ENCODE measurements at places on chromosomes 1 and 21.

DNA sequence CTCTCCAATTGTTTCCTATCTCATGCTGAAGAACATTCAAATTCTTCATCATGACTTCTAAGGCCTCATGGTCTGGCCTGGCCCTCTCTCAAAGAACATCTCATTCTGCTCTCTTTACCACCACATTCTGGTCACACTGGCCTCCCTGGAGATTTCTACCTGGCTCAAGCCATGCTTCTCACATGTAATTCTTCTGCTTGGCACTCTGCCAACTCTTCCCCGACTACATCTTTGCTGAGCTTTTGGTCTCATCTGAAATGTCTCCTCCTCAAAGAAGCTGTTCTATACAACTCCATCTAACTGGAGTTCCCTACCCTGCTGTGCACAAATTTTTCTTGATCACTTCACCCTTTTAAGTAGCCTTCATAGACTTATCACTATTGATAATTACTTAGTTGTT is 1.4 kb upstream of the TBX19 start:
- DNase-seq = no peak

- peak; percentile 56 for DNase-seq
Measured at GRCh38 chr1:9825093-9826074, 1.6 kb upstream of the CLSTN1 start.

DNA sequence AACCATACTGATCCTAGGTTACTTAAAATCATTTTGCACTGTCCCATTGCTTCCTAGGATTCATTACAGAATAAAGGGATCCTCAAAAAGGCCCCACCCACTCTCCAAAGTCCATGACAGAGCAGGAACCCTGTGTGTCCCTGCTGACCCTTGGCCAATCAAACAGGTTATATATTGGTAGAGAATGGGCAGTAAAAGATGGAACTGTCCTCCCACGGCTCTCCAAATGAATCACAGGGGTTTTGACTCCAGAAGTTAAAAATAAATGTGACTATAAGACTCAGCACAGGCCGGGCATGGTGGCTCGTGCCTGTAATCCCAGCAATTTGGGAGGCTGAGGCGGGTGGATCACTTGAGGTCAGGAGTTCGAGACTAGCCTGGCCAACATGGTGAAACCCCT is 65.5 kb downstream of the ACOT7 start:
- no peak for DNase-seq

GRCh38 chr1:229127301-229127700 is 143.6 kb upstream of the RAB4A start:
- no peak for DNase-seq

- DNase-seq = no peak
Measured at GRCh38 chr21:36994501-36995158, 11.9 kb upstream of the RIPPLY3 start.

- no peak for DNase-seq
Measured at GRCh38 chr1:56149761-56150160, 429.6 kb downstream of the PLPP3 start.

- DNase-seq = no peak
Measured at GRCh38 chr1:224333939-224334786, 4.2 kb upstream of the NVL start.

- DNase-seq = no peak
Measured at GRCh38 chr1:161119092-161119903, 1.4 kb downstream of the NIT1 start.

- DNase-seq = no peak
Measured at GRCh38 chr1:156260896-156261295, 13.0 kb upstream of the PAQR6 start.

- DNase-seq = no peak
Measured at GRCh38 chr1:156804572-156805243, 11.9 kb downstream of the SH2D2A start.

DNA sequence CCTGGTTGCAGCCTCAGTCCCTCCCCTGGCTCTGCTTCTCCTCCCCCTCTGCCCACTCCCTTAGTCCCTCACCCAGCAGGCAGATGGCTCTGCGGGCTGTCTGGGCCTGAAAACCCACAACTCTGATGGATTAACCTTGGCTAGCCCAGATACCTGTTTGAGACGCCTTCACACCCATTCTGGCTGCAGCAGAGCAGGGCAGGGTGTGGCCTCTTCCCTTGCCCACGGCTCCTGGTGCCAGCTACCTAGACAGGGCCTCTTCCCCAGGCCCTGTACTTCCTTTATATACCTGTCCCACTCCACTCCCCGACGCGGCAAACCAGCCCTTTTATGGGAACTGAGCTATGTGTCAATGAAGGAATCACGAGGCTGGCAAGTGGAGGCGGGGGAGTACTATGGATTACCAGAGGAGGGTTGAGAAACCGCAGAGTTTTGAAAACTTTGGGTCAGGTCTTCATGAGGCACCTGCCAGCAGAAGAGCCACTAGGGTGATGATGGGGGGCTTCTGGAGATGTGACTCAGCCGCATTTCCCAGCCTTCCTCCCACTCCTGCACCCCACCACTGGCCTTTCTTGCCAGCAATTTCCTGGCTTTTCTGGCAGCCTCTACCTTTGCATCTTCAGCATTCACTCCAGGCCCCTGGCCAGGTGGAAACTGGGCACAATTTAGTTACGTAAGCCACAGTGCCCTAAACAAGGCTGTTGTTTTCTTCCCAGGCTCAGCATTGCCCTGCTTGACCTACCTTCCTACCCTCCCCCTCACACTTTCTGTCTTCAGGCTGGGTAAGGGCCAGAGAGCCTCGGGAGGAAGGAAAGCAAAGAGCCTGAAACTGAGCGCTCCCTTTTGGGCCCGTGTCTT is at the start of gene CHI3L1:
CHI3L1 (minus strand) TSS at position 259 of the 858 bp plus-strand sequence; CDS start at position 178, 81 bp downstream.
- no peak for DNase-seq

DNA sequence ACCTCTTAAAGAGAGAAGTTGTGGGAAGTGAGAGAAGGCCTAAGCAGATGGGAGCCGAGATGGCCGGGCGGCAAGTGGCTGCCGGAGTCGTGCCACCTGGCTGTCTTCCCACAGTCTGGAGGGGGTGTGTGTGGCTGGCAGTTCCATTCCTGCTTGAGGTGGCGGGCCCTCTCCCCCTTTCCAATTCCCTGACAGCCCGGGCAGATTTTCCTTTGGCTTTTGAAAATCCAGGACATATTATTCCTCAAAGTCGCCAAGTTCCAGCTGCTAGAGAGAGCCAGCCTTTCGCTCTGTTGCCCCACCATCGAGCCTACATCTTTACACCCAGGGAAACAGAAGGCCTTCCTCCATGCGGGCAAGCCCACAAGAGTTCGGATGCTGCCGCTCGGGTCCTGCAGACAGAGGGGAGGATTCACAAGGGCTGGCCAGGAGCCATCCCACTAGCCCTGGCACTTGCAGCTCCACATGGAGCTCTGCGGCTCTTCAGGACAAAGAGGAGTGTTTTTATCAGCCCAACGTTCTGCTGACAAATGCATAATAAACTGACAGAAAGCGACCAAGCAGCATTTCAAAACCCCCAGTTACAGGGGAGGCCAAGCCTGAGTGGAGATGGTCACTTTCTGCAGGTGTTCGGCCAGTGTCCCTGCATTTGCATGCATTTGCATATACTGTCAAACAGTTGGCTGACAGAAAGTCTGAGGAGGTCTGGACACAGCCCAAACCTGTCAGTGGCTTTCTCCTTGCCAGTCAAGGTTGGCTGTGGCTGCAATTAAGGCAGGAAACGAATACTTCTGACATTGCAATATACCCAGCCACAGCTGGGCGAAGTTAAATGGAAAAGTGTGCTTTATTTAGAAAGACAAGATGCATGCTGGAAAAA is 45.9 kb downstream of the OLIG1 start:
- no peak for DNase-seq

DNA sequence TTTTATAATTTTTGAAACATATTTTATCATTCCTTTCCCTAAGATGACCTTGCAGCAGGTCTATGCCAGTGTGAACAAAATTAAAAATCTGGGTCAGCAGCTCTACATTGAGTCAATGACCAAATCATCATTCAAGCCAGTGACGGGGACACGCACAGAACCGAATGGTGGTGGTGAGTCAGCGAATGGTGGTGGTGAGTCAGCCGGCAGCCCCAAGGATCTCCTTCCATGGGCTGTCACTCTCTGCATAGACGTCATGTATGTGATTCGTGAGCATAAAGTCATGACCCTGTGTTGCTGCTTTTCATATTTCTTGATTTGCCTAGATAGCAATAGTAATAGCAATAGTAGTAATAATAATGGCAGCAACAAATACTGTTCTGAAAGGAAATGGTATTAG is 26.3 kb downstream of the PER3 start:
- peak; percentile 77 for DNase-seq

DNA sequence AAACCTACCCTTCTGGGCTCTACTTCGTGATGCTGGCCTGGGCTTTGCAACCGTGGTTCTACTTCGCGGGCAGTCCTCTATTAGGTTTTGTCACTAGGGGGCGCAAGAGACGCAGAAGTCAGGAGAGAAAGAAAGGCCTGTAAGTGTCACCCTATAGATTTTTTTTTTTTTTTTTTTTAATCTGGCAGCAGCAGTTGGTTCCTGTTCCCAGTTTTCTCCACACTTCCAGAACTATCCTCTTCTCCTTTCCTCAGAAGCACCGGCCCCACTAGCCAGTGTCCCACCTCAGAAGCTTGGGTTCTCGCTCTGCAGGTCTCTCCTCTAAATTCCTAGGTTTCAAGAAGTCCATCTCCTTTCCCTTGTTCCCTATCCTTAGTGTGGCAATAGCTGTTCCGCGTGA is 9.1 kb upstream of the LCE2D start:
- peak; percentile 51 for DNase-seq

DNA sequence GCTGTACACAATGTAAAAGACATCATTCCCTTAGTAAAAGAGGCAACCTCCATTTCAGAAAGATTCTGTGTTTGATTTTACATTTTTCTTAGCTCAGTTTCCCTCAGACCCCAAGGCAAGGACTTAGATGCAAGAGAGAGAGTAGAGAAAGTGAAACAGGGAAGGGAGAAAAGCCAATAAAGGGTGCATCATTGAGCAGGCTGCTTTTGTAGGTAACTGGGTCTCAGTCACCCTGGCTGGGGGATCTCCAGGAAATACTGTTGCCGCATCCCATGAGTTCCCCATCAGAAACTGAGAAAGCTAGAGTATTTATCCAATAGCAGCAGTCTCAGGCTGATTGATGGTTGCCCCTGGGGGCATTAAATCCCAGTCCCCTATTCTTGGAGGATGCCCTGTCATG is 23.1 kb upstream of the DNAH14 start:
- DNase-seq = no peak

- no peak for DNase-seq
Measured at GRCh38 chr1:219371471-219371870, 197.8 kb downstream of the LYPLAL1 start.

DNA sequence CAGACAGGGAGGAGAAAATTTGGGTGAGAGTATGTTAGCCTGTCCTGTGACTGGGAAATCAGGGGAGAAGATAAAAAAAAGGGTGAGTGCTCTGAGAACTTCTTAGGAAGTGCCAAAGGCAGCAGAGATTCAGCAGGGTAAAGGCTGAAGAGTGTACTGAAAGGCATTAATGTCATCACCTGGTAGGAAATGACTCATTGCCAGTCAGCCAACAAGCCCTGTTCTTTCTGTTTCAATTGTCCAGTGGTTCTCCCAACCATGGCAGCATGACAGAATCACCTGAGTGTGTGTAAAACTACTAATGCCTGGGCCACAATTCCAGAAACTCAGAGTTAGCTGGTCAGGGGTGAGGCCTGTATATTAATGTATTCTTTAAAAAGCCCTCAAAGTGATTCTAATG is 83.5 kb downstream of the INTS7 start:
- peak; percentile 23 for DNase-seq
